T-cell (primary cell): ENCODE measurements at places on chromosomes 3 and 15. TPM values are rescaled to one million over a fixed set of nuclear protein-coding genes. Genes with fewer than 3 reads are reported as not detected.

Gene FAM81A
- not detected for total RNA-seq

Gene FBXO40
- not detected for total RNA-seq

Gene GCSAM
- total RNA-seq, result 20.2 TPM

Gene SOX14
- not detected for total RNA-seq

Gene SERPINI2
- total RNA-seq, result 0.41 TPM

Gene STAB1
- 1.7 TPM for total RNA-seq

Gene ACP3
- total RNA-seq, result not detected

Gene LDHAL6B
- not detected for total RNA-seq

Gene WDR48
- total RNA-seq, result 90.3 TPM

Gene CPLX3
- not detected for total RNA-seq

Gene AADACL2
- total RNA-seq, result not detected

Gene FANCD2OS
- total RNA-seq, result not detected
